Thoracic aorta (tissue), 2 donors: ENCODE measurements at places on chromosomes 3 and 15. TPM values are rescaled to one million over a fixed set of nuclear protein-coding genes. Genes with fewer than 3 reads are reported as not detected.

GRCh38 chr15:62164396-62165103 is 535 bp downstream of the C2CD4B start:
- no peaks in the 10 kb centered on the region for H3K27me3 ChIP-seq
- peak overlapping the region; percentile 65 for H3K4me3 ChIP-seq
- H3K36me3 ChIP-seq: no peaks in the 10 kb centered on the region
- peaks cover 13% of the 10 kb centered on the region for H3K4me1 ChIP-seq
- no peak for DNase-seq

- H3K4me3 ChIP-seq: no peak overlapping the region
- no peak for DNase-seq
- no peaks in the 10 kb centered on the region for H3K4me1 ChIP-seq
- no peaks in the 10 kb centered on the region for H3K27me3 ChIP-seq
- H3K27ac ChIP-seq: no peak overlapping the region
Observed at GRCh38 chr15:78712797-78713515, 71.9 kb upstream of the CHRNB4 start.

- peak overlapping the region; percentile 67 for H3K4me3 ChIP-seq
- peaks cover 2% of the 10 kb centered on the region for H3K4me1 ChIP-seq
- H3K36me3 ChIP-seq: no peaks in the 10 kb centered on the region
- H3K27ac ChIP-seq: peak overlapping the region; percentile 73
Observed at GRCh38 chr3:9903238-9903624, 583 bp downstream of the IL17RE start.

- peak overlapping the region; percentile 92 for H3K4me3 ChIP-seq
- peak overlapping the region; percentile 7 for H3K27ac ChIP-seq
- H3K36me3 ChIP-seq: no peaks in the 10 kb centered on the region
- H3K27me3 ChIP-seq: no peaks in the 10 kb centered on the region
- no peak for DNase-seq
Observed at GRCh38 chr3:197793247-197793646, 2.2 kb downstream of the LRCH3 start.

DNA sequence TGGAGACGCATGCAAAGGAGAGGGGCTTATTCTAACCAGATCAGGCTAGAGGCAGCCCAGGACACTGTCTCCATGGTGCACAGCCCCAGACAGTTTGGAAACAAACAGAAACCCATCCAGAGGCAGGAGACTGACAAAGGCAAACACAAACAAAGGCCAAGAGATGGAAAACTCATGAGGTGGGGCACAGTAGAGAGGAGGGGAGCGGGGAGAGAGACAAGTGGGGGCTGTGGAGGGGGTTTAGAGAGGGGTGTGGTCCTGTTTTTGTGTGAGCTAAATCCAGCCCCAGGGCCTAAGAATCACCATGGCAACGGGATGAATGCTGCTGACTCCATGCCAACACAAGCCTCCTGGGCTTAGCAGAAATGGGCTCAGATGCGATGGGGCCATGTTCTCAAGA is 32.3 kb downstream of the PARP16 start:
- H3K27ac ChIP-seq: no peak overlapping the region
- H3K27me3 ChIP-seq: no peaks in the 10 kb centered on the region
- H3K36me3 ChIP-seq: peaks cover 16% of the 10 kb centered on the region
- DNase-seq: no peak
- H3K4me3 ChIP-seq: no peak overlapping the region

- peaks cover 74% of the 10 kb centered on the region for H3K4me1 ChIP-seq
- no peaks in the 10 kb centered on the region for H3K36me3 ChIP-seq
- H3K27me3 ChIP-seq: no peaks in the 10 kb centered on the region
- no peak for DNase-seq
- H3K4me3 ChIP-seq: no peak overlapping the region
- peak overlapping the region; percentile 78 for H3K27ac ChIP-seq
Observed at GRCh38 chr3:24185738-24186384, 240.8 kb downstream of the NR1D2 start.

GRCh38 chr3:132228923-132229322 is 88.3 kb upstream of the ACP3 start:
- no peak overlapping the region for H3K27ac ChIP-seq
- H3K4me1 ChIP-seq: peaks cover 16% of the 10 kb centered on the region
- no peaks in the 10 kb centered on the region for H3K27me3 ChIP-seq
- H3K4me3 ChIP-seq: no peak overlapping the region

DNA sequence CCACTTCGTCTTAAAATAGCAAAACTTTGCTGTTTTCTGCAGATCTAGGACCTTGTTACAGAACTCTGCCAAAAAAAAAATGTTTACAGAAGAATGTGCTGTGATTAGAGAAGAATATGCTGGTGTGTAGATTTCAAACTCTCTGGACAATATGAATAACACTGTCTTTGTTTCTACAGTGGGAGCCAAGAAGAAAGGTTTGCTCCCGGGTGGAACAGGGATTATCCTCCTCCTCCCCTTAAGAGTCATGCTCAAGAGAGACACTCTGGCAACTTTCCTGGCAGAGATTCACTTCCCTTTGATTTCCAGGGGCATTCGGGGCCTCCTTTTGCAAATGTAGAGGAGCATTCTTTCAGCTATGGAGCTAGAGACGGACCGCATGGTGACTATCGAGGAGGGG is 27.3 kb downstream of the RBM6 start:
- peak overlapping the region; percentile 22 for H3K27ac ChIP-seq
- DNase-seq: no peak
- H3K4me3 ChIP-seq: peak overlapping the region; percentile 6
- H3K4me1 ChIP-seq: peaks cover 37% of the 10 kb centered on the region

DNA sequence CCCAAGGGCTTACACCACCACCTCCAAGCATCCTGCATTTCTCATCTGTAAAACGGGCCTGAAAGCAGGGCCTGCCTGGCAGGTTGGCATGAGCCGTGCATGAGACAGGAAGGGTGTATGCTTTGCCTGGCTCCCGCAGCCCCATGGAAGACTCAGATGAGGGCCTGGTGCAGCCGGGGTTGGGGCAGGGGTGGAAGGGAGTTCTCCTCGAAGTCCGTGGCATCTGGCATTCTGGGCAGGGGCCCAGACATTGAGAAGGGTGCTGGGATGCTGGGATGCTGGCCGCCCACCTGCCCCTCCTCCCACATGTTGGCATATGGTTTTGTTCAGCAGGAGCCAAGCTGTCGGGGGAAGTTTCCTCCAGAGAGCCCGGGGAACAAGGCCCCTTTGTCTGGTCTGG is 13.0 kb upstream of the FBLN2 start:
- no peaks in the 10 kb centered on the region for H3K4me1 ChIP-seq
- no peak overlapping the region for H3K27ac ChIP-seq
- H3K36me3 ChIP-seq: no peaks in the 10 kb centered on the region
- no peaks in the 10 kb centered on the region for H3K27me3 ChIP-seq
- DNase-seq: no peak
- no peak overlapping the region for H3K4me3 ChIP-seq

The TTC21A gene
- total RNA-seq: 3.0 TPM

The CELF6 gene
- 2.3 TPM for total RNA-seq
